ENCODE measurements at places on chromosomes 7 and 10.

GRCh38 chr10:85026878-85027467 is 698.6 kb downstream of the CCSER2 start:
- no peak for DNase-seq

DNA sequence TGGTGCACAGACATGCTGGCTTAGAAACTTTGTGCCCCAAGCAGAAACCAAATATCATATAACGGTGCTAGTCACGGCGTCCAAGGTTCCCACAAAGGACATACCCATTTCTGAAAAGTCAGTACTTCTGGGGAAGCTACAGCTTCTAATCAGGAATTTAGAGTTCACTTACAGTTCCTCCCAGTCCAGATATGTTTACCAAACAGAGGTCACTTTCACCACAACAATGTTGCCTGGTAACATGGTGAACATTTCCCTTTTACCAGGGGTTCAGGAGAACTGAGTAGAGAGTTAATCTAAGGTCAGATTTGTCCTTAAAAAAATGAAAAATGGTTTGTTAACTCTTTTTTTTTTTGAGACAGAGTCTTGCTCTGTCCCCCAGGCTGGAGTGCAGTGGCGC is 265.9 kb upstream of the MKLN1 start:
- DNase-seq: no peak

DNA sequence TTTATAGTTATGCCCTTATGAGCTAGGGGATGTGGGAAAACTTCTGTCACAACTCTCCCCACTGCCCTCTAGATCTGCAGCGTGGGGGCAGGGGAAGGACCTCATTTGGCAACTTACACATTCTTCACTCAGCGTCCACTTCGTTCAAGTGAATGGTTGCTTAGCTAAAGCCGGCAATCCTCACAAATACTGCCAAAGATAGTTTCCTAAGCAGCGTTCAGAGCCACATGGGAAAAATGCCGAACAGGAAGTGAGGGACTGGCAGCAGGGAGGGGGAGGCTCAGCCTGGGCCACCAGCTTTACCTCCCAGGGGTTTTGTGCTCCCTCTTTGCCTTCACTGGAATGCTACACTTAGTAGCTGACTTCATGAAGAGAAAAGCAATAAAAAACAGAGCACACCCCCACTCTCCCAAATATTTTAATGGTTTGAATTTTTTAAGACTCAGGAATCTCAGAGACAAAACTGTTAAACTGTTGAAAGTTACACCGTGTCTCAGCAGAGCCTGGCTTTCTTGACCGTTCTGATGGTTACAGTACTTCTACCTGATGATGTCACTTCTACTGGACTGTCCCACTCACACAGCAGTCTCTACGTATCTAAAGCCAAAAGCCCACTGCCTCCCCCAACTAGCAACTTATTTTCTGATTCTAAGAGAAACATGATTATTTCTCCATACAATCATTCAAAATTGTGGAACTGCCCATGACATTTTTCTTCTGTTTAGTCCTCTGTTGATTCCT is 10.4 kb downstream of the GRM3 start:
- DNase-seq: no peak

DNA sequence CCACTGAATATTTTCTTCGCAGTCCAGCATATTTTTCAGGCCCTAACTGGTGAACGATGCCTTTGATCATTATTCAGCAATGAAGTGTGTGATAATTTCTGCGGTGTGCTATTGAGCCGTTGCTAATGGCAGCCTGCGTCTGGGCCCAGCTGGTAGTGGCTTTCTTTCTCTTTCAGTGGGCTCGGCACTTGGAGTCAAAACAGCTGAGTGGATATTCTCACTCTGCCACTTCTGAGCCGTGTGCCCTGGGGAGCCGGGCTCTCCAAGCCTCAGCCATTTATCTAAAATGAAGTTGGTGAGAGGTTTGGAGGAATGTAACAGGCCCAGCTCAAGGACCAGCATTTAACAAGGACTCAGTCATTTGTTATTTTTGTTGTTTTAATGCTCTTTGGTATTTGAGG is 87.5 kb upstream of the IFRD1 start:
- DNase-seq: no peak

GRCh38 chr10:32985775-32986350 is 27.8 kb upstream of the ITGB1 start:
- DNase-seq: no peak

DNA sequence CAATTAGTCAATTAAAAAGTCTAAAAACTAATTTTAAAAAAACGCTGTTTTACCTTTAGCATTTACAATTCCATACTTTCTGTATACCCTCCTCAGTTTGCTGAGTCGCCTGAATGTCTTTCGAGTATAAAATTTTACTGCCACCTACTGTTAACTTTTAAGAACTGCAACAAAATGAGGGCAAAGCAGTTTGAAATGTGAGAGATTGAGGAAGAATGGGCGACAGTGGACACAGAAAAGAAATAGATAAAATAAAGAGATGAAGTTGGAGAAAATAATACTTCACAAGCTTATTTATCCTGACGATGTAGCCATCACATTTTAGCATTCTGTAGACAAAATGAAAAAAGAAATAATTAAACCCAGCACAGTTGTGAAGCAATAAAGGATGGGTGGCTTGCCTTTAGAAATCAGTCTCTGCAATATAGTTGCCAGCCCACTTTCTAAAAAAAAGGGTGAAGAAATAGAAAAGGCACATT is 110.8 kb upstream of the PTN start:
- DNase-seq: peak; percentile 43

DNA sequence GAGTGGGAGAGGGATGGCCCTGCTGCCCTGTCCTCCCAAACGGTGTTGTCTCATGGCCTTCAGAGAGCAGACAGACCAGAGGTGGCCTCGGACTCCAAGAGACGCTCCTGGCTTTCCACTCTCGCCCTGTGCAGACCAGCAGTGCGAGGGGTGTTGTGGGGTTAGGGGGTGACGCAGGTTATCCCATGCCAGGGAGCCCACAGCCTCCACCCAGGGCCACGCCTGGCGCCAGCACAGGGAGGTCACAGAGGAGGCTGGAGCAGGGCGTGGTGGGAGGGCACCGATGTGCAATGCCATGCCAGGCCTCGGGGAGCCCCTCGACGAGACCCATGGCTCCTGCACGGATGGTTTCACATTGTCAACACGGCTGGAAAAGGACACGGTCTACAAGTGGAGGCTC is 52.1 kb downstream of the INPP5A start:
- no peak for DNase-seq

DNA sequence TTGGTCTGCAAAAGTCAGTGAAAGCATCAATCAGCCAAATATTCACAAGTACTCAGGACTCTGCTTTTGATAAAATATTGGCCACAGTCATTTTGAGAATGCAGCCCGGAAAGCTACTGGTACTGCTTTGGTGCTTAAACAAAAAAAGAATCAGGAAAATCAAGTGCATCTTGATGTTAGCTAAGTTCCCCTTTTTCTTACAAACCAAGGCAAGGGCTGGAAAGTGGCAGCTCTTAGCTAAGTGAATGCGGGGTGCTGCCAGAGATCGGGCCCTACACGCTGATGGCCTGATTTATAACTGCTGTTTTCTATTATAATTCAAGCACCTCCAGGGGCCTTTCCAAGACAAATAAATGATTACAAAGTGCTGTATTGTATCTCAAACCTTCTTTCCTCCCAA is 136.8 kb upstream of the MGMT start:
- DNase-seq: no peak

DNA sequence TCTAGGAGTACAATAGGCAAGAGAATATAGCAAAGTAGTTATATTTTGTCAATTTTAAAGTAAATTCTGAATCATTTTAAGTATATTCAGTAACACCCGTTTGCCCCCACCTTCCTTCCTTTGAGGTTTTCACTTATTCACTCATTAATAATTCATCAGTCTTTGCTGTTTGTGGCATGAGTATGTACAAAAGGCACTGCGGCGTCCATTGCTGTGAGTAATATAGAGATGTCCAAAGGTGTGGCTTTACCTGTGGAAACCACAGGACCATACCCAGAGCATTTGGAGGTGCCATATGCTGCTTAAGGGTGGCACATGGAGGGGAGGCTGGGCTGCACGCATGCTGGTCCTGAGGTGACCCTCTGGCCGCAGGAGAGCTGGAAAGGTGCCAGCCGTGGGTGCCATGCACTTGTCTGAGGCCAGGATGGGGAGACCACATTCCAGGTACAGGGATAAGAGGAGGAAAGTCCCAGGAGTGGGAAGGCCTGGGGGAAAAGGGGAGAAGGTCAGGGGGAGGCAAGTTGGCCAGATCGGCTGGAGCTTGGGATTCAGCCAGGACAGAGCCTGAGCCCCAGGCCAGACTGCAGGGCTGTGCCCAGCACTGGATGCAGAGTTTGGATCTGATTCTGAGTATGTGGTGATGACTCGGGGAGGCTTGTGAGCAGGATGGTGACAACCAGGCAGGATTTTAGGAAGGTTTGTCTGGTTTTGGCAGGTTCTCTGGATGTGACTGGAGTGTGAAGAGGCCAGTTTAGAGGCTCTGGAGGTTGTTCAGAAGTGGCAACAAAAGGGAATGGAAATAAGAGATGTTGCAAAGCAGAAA is 223.4 kb downstream of the MGMT start:
- DNase-seq: no peak

All from skin of body (tissue), 3 donors.